ENCODE measurements at places on chromosomes 12 and 14.

GRCh38 chr12:79782172-79782900 lies 91.6 kb upstream of the PAWR start:
- no peak for DNase-seq

GRCh38 chr14:85991156-85991555 lies 461.2 kb downstream of the FLRT2 start:
- DNase-seq = no peak

DNA sequence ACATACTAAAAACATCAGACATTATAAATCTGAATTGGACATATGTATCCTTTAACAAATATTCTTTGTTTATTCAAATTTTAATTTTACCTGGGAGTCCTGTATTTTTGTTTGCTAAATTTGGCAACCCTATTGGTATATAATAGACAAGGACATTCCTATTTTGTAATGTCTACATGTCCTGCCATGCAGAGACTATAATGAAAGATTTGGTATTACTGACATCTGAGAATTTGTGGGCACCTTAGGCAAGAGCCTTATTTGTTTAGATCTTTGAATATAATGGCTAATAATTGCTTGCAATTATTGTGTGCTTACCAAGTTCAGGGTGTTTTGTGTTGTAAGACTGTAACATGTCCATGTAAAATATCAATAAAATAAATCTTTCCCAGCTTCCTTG lies 334.4 kb downstream of the KCNH5 start:
- no peak for DNase-seq

DNA sequence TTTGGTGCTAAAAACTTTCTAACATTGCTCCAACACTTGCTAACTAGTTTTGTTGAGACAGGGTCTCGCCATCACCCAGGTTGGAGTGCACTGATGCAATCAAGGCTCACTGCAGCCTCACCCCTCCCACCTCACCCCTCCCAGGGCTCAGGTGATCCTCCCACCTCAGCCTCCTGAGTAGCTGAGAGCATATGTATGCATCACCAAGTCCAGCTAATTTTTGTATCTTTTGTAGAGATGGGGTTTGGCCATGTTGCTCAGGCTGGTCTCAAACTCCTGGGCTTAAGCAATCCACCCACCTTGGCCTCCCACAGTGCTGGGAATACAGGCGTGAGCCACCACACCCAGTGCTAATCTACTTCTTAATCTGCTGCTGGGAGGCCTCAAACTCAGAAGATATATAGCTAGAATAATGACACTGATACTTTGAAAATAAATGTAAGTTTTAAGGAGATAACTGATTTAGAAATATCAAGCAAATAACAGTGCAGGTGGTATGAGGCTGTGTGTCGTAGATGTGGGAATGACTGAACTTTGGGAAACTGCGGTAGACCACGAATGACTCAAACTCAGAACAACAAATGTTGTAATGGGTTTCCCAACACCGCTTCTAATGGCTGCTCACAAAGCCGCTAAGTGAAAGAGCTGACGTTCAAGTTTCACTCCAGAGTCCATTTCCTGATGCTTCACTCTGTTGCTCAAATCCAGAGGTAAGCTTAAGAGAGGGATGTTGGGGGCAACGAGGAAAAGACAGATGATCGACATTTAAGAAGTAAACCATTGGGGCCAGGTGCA lies 10.0 kb downstream of the TMCC3 start:
- DNase-seq = peak; percentile 78

GRCh38 chr12:108732489-108733229 lies 1.3 kb upstream of the CORO1C start:
- DNase-seq = no peak
